NCI-H1092 treated with DMSO at 0.1 percent for 48 hours (cell line): ENCODE measurements at places on chromosomes 2 and 18.

DNA sequence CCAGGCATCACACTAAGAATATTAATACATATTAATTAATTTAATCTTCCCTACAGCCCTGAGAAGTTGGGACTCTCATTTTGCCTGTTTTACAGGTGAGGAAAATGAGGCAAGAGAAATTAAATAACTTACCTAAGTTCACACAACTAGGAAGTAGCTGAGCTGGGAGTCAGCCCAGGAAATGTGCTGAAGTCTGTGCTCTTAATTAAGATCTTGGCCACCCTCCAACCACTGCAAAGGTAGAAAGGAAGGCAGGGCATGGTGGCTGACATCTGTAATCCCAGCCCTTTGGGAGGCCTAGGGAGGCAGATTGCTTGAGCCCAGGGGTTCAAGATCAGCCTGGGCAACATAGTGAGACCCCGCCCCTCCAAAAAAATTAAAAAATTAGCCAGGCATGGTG lies 12.9 kb upstream of the MGAT4A start:
- DNase-seq = no peak

- no peak for DNase-seq
Observed at GRCh38 chr2:55048508-55049042, 1.7 kb downstream of the RTN4 start.

GRCh38 chr18:50038448-50038847 lies 156.5 kb downstream of the MYO5B start:
- no peak for DNase-seq

- DNase-seq = no peak
Observed at GRCh38 chr2:103396152-103396551, 634.3 kb downstream of the TMEM182 start.

DNA sequence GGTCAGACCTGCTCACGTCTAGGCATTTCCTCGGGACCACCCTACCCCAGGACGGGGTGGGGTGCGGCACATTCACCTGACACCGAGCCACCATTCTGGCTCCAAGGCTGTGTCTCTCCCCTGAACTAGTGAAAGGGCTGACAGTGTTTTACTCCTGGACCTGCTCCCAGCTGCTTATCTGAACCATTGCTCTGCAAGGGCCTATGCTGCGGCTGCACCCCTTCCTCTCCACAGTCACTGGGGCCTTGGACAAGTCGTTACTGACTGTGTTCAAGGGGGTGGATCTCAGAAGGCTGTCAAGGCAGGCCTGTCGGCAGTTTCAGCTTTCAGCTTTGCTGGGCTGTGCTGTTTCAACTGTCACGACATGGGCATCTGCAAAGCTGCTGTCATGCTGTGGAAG lies 11.7 kb downstream of the CREG2 start:
- DNase-seq = no peak

GRCh38 chr2:44211183-44211582 lies 42.5 kb downstream of the PPM1B start:
- DNase-seq = no peak

GRCh38 chr2:39501412-39501811 lies 64.3 kb upstream of the MAP4K3 start:
- no peak for DNase-seq

DNA sequence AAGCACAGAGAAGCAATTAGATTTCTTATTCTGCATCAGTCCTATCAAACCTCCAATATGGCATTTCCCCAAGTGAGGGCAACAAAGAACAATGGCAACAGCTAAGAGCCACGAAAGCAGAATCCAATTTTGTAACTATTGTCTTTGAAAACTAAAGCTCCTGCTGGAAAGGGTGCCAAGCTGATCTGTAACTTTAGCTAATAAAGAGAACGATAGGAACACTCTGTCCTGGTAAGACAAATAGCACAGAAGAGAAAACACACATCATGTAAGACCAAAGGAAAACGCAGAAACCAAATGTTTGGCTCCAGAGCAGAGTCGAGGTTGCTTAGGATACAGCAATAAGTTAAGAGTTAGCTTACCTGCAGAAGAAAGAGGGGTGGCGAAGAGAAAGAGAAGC lies 160.5 kb downstream of the STK39 start:
- DNase-seq = no peak

DNA sequence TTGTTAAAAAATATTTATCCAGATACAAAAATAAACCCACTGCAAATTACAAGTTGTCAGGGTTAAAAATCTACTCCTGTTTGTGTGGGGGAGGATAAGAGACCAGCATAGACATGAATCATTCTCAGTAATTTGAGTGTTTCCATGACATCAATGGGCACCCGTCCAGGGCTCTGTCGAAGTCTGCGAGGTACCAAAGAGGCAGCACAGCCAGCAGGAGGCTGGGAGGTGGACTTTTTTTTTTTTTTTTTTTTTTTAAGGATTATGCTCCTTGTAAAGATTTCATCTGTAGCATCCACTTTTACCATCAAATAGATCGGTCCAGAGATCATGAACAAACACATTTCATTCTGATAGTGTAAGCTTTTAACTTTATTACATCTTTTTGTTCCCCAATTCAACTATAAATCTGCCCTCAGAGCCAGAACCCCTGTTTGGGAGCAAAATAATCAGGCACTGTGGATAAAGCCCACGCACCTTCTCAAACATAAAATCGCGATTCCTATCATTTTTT lies 182.0 kb downstream of the TCF4 start:
- DNase-seq = peak; percentile 98

DNA sequence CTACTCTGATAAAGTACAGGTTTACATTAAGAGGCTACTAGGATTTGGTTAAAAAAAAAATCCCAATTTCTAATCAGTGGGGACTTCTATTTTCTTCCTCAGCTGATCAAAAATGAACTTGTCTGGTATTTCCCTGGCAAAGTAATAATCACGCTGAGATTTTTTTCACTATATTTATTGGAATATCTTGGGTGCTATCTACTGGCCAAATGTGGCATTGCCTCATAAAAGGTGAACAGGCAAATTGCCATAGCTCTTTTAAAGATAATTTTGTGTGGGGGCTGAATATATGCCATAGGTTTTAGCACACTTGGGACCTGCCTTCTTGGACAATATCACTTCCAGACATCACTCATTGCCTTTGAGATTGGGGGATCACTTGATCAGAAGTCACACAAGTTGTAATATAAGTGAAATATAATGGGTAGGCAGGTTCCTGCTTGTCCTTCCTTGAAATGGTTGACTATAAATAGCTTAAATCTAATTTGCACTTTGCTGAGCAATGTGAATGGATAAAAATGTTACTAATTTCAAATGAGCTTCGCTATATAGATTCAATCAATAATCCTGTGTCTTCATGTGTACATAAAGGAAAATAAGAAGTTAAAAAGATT lies 7.0 kb upstream of the NXPH2 start:
- peak; percentile 24 for DNase-seq

GRCh38 chr2:229252280-229252679 lies 18.8 kb downstream of the PID1 start:
- DNase-seq = no peak

DNA sequence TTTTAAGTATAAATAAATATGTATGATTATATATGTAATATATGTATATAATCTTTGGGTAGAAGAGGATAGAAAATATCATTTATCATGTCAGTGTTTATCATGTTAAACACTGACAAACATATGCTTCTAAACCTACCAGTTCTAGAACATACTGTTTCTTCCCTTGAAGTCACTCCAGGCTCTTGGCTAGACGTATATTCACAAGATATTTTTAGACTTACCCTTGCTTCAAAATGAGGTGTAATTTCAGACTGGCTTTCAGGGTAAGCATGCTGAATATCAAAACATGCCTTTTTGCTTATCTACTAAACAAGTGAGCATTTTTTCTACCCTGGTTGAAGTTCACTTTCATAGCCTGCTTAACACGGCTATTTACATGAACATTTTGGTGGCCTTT lies 642.4 kb upstream of the PKDCC start:
- DNase-seq = no peak

DNA sequence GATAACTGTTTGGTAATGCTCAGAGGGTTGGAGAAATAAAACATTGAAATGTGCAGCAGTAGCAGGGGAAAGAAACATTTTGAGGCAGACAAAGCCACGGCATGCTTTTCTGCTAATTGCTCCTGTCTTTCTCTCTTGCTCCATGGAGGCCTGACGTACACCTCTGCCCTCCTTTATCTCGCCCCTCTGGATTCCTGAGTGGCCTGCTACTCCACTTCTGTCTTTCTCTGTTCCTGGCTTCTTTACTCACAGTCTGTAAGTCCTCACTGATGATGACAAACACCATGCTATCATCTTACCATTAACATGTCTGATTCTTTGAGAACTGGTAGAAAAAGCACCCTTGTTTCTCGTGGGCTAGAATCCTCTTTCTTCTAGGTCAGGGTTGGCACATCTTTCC lies 392.9 kb downstream of the MEIS1 start:
- DNase-seq = no peak

- DNase-seq = no peak
Observed at GRCh38 chr2:74094291-74094690, 53.4 kb downstream of the BOLA3 start.

- peak; percentile 73 for DNase-seq
Observed at GRCh38 chr2:184006998-184007397, 591.3 kb upstream of the ZNF804A start.

DNA sequence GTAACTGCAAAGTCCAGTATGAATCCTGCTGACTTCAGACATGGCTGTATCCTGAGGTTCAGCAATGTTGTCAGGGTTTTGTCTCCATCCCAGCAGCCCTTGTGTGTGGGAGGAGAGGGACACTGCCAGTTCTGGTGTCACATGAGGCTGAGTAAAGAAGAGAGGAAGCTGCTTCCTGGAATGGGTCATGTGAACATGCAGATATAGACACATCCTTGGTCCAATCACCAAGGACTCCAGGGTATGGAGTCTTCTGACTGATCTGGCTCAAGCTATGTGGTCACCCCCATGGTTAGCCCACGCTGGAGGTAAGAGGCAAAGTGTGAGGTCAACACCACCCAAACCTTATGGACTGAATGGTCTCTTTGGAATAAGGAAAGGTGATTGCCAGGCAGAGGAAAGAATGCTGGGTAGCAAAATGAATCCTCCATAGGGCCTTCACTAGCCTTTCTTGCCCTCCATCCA lies 134.4 kb upstream of the SLC1A4 start:
- DNase-seq = no peak

DNA sequence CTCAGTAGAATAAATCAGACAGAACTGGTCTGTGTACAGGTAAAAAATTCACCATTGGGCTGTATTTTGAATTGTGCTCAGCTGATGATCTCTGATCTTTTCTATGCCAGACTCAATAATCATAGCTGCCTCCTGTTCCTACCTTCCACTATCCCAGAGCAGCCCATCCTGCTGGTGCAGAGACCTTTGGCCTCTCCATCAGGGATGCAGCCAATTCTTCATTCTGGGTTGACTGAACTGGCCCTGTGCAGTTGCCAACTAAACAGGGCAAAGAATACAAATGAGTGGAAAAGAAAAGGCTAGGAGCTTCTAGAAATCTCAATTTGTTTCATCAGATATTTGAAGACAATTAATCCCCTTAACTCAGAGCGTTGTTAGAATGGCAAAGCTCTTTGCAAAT lies 1781.3 kb upstream of the CELF4 start:
- no peak for DNase-seq

DNA sequence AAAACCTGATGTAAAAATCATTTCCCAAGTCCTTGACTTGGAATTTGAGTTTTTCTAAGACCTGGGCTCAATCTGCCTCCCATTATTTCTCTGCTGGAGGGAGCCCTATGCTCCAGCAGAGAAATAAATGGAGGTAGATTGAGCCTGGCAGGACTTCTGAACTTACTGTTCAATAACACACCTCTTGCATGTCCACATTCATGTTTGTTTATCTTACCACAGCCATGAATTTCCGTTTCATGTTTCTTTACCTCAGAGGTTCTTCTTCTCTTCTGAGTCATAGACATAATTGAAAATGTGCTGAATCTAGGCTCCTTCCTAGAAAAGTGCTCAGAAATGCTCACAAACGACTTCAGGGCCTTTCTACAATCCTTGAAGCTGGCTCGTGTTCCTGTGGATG lies 170.8 kb downstream of the PMAIP1 start:
- DNase-seq = no peak

- DNase-seq = peak; percentile 41
Observed at GRCh38 chr2:224956706-224957105, 85.6 kb downstream of the DOCK10 start.

GRCh38 chr2:37707393-37707792 lies 36.0 kb upstream of the CDC42EP3 start:
- DNase-seq = no peak

- no peak for DNase-seq
Observed at GRCh38 chr2:7667260-7667757, 750.1 kb downstream of the RNF144A start.

- DNase-seq = no peak
Observed at GRCh38 chr2:40115894-40116293, 336.0 kb downstream of the SLC8A1 start.

DNA sequence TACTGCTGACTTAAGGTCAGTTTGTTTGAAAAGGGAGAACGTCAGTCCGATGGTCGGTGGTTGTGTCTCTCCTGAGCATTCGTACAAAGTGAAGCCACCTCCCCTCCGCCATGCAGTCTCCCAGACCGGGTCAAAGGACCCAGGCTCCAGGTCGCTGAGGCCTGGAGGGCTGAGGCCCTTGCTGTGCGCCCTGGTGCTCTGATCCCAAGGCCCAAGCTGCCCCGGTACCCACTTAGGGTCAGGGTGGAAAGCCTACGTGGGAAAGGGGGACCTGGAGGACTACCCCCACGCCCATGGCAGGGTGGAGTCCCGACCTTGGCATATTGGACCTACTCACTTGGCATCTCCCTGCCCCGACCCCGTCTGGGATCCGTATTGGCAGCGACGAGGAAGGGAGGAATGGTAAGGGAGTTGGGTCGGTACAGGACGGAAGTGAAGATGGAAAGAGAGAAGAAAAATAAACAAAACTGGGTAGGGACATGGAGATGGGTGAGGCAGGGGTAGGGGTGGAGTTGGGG lies 8.0 kb upstream of the SIX3 start:
- DNase-seq = no peak

GRCh38 chr2:54952425-54952824 lies 97.8 kb downstream of the RTN4 start:
- no peak for DNase-seq

- peak; percentile 69 for DNase-seq
Observed at GRCh38 chr18:53698907-53699306, 525.6 kb downstream of the MBD2 start.

DNA sequence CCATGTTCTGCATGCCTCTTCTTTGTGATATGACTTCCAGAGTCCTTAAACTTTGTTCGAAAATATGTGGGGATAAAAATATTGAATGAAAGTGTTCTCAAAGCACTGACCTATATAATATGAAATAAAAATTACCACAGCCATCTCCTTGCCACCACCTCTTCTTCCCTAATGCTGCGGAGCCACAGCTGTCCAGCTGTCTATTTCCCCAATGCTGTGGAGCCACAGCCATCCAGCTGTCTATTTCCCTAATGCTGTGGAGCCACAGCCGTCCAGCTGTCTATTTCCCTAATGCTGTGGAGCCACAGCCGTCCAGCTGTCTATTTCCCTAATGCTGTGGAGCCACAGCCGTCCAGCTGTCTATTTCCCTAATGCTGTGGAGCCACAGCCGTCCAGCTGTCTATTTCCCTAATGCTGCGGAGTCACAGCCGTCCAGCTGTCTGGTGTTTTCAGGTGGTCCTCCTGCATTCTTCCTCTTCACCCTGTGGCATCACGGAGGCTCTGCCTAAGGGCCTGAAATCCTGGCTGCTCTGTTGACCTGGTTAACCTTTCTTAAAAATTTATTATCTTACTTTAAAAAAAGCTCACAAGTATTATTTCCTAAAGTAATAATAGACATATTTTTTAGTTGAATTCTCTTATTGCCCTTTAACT lies 266.1 kb upstream of the MEX3C start:
- no peak for DNase-seq
